Cortex of kidney (tissue), 1 donor: ENCODE measurements at places on chromosomes 16 and 17.

DNA sequence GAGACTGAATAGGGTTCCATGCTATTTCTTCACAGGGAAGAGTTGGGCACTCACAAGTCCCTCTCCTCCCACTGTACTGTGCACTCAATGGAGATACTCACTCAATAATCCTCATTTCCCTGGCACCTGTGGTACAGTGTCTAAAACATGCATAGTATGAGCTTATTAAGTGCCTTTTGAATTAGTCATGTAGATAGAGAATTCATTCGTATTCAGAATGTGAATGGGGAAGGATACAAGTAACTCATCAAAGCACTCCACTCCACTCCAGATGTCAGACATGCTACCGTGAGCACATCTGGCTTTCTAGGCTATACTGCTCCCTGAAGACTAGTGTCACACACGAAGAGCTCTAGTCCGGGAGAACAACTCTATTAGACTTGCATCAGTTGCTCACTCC, 6.3 kb downstream of the C17orf75 start:
- DNase-seq, result no peak

DNA sequence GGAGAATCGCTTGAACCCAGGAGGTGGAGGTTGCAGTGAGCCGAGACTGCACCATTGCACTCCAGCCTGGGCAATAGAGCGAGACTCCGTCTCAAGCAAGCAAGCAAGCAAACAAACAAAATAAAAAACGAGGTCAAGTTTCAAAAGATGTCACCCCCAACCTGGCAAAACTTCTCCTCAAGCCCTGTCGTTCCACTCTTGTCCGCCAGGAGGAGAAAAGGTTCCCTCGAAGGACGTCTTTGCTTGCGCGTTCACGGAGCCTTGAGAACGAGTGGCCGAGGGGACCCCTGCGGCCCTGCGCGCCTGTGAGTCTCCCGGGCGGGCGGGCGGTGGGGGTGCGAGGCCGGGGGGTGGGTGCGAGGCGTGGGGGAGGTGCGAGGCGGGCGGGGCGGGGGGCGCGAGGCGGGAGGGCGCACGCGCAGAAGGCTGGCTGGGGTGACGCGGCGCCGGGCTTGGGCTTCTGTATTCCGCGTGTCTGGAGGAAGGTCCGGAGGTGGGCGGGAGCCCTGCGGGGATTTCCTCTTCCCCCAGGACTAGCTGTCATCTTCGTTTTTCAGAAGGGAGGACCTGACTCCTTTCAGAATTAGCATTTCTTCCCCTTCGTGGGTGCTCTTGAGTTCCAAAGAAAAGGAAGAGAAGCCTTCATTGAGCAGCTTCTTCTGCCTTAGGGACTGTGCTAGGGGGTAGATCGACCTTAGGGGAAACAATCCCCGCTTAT, 3.7 kb downstream of the SLC52A1 start:
- DNase-seq, result no peak

DNA sequence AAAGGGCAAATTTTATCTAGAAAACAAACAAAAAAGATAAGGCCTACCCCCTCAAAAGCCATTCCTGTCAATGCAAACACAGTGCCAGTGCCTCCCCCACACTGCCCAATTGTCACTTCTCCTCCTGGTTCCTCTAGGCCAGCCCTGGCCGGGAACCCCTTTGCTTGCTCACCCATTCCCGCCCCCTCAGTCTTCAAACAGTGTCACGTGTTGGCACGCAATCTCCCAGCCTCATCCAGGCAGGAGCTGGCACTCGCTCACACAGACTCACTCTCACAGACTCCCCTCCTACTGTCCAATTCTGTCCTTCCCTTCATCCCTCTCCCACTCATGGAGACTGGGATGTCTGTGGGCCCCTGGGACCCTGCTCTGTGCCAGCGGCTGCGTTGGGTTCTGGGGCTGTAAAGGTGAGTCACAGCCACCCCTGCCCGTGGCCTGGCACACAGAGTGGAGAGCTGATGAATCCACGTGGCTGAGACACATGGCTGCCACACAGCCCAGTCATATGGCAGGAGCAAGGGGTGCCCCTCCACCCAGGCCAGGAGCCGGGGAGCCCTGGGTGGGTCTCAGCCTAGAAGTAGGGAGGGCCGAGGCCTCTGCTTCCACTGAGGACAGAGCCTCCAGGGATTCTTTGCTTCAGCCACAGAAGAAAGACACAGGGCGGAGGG, 54.8 kb downstream of the VAC14 start:
- DNase-seq, result no peak

GRCh38 chr16:1309888-1310831, 724 bp downstream of the UBE2I start:
- DNase-seq, result no peak

- DNase-seq, result no peak
Measured at GRCh38 chr17:1653735-1654134, 4.1 kb upstream of the RILP start.

GRCh38 chr16:66247516-66248481, 118.7 kb upstream of the CDH5 start:
- no peak for DNase-seq

GRCh38 chr17:78111727-78112517, 16.6 kb downstream of the TMC6 start:
- DNase-seq, result no peak

DNA sequence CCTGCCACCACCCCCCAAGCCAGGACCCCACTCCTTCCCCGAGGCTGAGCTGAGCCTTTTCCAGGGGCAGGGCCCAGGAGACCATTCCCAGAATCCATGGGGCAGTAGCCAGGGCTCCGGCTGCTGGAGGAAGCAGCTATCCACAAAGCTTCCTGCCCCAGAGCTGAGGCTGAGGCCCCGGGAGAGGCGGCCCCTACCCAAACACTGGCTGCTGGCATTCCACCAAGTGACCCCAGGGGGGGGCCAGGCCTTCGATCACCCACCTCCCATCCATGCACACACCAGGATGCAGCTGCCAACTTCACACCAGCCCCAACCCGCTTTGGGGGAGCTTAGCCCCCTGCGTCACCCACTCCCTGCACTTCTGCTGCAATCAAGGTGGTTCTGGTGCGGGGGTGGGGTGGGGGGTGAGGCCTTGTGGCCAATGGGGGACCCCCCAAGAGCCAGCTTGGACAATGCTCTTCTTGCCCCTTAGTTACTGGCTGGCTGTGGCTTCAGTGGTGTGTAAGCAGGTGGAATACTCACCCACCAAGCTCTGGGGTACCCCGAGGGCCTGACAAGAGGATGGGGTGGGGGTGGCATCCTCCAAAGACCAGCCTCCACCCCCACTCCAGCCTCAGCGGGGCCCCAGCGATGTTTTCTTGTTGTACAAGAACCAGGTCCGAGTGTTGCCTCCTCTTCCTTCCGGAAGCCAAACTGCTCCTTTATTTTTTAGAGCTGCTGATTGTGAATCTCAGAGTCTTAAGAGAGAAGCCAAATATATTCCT, 16.8 kb downstream of the MYBBP1A start:
- no peak for DNase-seq

- no peak for DNase-seq
Measured at GRCh38 chr17:11240041-11240840, 772 bp upstream of the SHISA6 start.

GRCh38 chr16:67897231-67897630, 4.2 kb downstream of the PSKH1 start:
- no peak for DNase-seq

- no peak for DNase-seq
Measured at GRCh38 chr17:77027271-77027889, 113.4 kb upstream of the SEC14L1 start.

GRCh38 chr17:32882734-32883133, 5.8 kb upstream of the MYO1D start:
- DNase-seq, result no peak

DNA sequence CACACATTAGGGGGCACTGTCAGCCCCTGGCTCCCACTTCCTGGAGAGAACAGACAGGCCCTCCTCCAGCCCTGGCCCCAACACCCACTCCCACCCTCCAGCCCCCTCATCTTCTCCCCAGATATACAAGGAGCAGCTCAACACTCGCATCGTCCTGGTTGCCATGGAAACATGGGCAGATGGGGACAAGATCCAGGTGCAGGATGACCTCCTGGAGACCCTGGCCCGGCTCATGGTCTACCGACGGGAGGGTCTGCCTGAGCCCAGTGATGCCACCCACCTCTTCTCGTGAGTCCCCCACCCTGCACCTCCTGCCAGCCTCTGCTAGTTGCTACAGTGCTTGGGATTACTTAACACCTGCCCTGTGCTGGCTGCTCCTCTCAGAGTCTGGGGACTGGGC, 14.4 kb downstream of the ADAM11 start:
- DNase-seq, result no peak

GRCh38 chr17:6532441-6532885, 23.9 kb downstream of the PITPNM3 start:
- DNase-seq, result no peak

DNA sequence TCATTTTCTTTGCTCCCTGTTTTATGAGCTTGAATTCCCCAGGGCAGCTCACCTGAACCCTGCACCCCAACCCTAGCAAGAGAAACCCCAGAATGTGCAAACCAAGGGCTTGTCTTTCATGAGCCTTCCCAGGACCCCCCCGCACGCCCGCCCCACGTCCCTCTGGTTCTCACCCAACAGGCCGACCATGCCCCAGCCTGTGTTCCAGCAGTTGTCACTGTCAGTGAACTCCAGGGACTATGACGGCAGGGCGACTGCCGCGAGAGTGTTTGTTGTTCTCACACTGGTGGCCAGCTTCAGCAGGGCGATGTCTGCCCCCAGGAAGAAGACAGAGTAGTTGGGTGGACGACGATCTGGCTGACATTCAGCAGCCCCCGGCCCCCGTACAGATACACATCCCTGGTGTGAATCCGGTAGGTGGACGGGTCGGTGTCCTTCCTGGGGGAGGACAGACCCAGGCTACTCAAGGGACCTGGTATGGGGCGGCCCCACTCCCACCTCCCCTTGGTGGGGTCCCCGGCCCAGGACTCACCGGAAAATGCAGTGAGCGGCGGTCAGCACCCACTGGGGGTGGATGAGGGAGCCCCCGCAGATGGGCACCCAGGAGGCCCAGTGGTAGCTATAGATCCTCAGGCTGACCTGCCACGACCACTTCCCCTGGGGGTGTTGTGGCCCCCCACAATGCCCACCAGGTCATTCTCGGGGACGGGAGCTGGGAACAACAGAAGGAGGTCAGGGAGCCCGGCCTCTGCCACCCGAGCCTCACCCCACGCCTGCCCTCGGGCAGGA, 20.1 kb downstream of the TPSD1 start:
- DNase-seq, result no peak

GRCh38 chr16:15961060-15961511, 11.7 kb downstream of the ABCC1 start:
- DNase-seq, result no peak

DNA sequence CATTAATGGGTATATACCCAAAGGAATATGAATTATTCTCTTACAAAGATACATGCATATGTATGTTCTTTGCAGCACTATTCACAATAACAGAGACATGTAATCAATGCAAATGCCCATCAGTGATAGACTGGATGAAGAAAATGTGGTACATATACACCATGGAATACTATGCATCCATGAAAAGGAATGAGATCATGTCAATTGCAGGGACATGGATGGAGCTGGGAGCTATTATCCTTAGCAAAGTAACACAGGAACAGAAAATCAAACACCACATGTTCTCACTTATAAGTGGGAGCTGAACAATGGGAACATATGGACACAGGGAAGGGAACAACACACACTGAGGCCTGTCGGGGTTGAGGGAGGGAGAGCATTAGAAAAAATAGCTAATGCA, 141.1 kb upstream of the HS3ST4 start:
- DNase-seq, result no peak

- DNase-seq, result no peak
Measured at GRCh38 chr16:3536851-3537250, 36.0 kb downstream of the CLUAP1 start.

DNA sequence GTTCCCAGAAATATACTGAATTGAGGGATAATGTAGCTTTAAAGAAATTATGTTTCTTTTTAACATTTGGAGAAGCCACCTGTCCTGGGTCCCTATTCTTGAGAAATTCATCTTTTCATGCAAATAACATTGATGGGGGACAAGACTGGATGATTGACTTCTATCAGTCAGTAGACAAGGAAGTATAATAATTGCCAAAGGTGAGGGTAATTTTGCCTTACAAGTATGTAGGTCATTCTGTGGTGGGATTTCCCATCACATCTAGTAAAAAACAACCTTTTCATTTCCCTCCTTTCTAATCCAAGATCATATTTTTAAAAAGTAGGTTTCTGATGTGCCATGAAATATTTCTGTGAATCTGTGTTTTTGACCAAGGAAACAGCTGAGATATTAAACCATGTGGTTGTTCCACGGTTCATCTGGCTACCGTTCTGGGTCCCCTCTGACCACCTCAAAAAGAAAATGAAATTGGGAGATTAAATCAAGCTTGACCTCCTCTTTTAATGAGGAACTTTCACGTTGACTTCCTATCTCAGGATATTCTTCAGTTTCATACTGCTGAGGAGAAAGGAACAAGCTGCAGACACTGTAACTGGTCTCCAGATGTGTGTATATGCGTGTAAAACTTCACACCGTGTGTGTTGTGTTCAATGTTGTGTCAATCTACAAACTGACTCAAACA, 138.6 kb downstream of the MAP2K6 start:
- no peak for DNase-seq

DNA sequence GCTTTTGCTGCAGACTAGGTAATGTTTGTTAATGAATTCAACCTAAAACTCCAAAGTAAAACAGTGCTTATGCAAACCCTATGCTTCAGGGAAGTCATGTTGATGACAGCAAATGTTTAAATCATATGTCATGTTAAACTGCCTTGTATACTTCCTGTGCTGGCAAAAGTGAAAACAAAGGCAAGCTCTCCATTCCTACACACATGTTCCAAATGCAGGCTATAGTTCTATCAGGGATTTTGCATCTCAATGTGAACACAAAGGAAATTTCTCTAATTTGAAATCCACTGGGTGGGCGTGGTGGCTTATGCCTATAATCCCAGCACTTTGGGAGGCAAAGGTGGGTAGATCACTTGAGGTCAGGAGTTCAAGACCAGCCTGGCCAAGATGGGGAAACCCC, 19.3 kb downstream of the UNK start:
- DNase-seq, result no peak

GRCh38 chr17:19384723-19385391, 2.1 kb downstream of the MFAP4 start:
- DNase-seq, result no peak

- no peak for DNase-seq
Measured at GRCh38 chr17:77439189-77440018, 298.6 kb downstream of the SEC14L1 start.

- no peak for DNase-seq
Measured at GRCh38 chr17:19641687-19642372, 6.7 kb upstream of the ALDH3A2 start.

- DNase-seq, result no peak
Measured at GRCh38 chr17:43475494-43476089, 8.2 kb upstream of the DHX8 start.

DNA sequence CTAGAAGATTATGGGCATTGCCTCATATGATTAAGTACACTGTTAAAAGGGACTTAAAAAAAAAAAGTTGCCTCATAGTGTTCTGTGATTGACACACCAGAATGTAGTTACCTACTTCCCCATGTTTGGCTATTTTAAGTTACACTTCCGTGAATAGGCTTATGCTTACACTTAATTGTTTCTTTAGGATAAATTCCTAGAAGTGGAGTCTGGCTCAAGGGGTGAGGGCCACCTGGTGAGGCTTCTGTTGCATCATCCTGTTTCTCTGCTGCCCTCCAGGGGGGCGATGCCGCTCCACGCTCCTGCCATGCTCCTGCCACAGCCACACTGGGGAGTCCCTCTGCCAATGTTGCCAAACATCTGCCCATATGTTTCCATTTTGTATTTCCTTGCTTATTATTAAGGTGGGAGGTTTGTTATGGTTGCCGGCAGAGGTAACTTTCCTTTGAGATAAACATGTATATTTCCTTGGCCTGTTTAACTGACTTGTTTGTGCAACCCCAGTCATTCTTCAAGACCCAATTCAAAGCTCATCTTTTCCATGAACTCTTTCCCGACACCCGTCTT, 73.1 kb downstream of the KSR1 start:
- no peak for DNase-seq
